CD4-positive, alpha-beta T cell treated with Interleukin-2 at 100 ng/mL for 4 hours (primary cell): ENCODE measurements at places on chromosomes 12 and 14.

- no peak for DNase-seq
Measured at GRCh38 chr12:15151161-15152091, 69.8 kb downstream of the RERG start.

GRCh38 chr14:102849526-102850379 is 72.5 kb downstream of the TRAF3 start:
- no peak for DNase-seq

DNA sequence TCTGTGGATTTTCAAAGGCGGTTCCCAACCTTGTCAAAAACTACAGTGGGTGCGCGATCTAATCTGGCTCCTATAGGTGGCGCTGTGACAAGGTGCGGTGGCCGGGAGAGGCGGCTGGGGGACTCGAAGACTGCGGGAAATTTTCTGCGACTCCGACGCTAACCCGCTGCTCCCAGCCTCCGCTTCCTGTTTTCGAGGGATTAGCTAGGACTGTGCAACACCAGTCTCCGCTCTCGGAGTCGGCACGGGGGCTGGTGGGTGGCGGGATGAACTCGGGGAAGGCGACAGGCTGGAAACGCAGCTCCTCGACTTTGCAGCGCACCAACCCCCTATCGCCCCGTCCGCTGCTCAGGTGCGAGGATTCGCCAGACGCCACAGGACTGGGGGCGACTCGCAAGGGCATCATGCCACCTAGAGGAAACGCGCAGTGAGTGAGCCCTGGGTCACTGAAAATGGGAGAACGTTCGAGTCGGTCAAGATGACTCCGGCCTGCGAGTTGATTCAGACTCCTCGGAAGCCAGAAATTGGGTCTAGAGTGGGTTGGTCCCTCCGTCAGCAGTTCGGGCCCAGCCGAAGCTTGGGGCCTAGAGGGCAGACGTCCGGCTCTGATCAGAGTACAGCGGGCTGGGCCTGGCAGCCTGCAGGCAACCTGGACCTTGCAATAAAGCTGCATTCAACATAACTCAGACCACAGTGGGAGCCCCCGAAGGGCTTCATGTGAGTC is 5.5 kb upstream of the PAX9 start:
- DNase-seq, result no peak

DNA sequence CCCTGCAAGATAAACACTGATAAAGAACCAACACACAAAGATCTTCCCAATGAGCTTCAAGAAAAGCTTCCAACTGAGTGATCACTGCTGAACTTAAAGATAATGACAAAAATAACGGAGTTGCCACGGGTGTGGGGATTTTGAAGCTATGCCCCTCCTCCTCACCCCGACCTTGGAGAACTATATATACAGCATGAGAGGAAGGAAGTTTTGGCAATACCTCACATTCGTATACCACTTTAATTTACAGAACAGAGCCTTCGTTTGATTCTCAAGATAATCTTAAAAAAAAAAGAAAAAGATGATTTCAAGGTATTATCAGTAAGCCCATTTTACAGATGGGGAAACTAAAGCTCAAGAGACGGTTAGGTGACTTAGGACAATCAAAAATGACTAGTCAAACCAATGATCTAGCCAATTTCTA is 715 bp downstream of the NEK9 start:
- peak; percentile 30 for DNase-seq

- DNase-seq, result no peak
Measured at GRCh38 chr14:67602076-67602475, 2.0 kb upstream of the PIGH start.

- DNase-seq, result no peak
Measured at GRCh38 chr14:86462193-86462753, 932.3 kb downstream of the FLRT2 start.

DNA sequence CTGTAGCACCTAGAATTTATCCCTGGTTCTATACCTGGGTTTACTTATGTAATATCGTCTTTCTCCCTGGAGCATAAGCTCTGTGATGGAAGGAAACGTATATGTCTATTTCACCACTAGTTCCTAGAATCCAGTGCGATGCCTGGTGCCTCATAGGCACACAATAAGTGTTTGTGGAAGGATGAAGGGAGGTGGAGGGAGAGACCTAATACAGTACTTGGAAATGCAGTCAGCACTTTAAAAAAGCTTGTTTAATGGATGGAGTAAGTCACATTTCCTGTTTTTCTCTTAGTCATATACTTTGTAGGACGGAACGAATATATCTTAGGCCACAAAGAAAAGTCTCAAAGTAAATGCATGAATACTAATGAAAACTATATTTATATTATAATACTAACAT is 186.5 kb upstream of the HMGA2 start:
- no peak for DNase-seq

GRCh38 chr14:104133496-104133895 is 4.9 kb upstream of the KIF26A start:
- DNase-seq, result no peak

GRCh38 chr14:59041308-59041707 is 147.2 kb upstream of the DAAM1 start:
- no peak for DNase-seq

DNA sequence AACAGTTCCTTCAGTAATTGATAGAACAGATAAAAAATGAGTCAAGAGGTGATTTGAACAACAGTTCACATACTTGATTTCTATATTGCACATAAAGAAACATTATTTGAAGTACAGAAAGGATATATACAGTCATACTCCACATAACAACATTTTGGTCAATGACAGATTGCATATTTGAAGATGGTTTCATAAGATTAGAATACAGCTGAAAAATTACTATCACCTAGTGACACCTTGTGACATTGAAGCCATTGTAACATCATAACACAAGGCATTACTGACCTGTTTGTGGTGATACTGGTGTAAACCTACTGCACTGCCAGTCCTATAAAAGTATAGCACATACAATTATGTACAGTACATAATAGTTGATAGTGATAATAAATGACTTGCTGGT is 43.1 kb upstream of the ABCC9 start:
- no peak for DNase-seq

DNA sequence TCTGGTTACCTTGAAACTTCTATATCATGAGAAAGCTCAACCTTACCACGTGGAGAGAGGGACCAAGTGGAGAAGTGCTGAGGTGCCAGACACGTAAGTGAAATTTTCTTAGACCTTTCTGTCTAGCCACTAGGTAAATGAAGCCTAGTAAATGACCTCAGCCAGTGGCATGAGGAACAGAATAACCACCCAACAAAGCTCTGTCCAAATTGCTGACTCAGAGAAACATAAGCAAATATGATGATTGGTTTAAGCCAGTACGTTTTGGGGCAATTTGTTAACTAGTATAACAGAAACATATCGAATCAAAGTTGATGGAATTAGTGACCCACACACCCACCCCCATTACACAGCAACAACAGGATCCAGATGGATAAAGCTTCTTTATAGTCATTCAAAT is 75.2 kb upstream of the MAX start:
- no peak for DNase-seq

GRCh38 chr12:53737093-53737808 is 10.0 kb upstream of the CALCOCO1 start:
- no peak for DNase-seq

GRCh38 chr12:20486233-20486632 is 117.9 kb downstream of the PDE3A start:
- DNase-seq, result no peak

DNA sequence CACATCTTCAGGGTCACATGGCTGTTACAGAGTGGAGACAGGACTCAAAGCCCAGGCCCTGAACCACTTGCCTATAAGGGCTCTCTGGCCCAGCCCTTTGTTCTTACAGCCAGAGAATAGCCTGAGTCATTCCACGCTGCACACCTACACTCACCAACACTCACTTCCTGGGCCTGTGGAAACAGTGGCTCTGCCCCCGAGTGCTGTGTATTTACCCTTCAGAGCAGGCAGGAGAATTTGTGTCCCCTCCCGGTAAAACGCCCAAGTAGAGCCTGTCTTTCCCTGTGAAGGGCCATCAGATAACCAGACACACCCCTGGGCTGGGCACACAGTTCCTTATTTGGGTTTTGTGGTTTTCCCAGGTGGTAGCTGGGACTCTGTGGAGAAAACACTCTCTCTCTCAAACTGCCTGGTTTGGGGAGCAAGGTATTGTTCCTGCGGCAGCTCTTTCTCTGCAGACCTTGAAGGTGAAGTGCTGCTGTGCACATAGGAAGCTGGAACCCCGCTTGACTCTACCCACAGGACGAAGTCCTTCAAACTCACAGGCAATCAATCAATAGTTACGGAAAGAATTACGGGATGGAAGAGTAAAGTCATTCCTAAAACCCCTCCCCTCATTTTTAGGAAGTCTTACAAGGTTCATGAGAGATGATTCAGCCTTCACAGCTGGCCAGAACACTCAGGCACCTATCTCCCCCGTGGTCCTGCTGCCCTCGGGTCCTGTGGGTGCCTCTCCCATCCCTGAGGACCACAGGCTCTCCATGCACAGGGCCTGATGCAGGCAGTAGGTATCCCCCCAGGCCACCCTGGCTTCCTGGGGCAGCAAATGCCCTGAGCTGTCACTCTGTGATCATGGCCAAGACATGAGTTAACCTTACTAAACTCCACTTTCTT is 20.3 kb downstream of the FIGNL2 start:
- DNase-seq, result peak; percentile 9

GRCh38 chr14:86912709-86913108 is 1080.3 kb downstream of the GALC start:
- no peak for DNase-seq

GRCh38 chr12:82504409-82504808 is 146.1 kb downstream of the METTL25 start:
- DNase-seq, result no peak

DNA sequence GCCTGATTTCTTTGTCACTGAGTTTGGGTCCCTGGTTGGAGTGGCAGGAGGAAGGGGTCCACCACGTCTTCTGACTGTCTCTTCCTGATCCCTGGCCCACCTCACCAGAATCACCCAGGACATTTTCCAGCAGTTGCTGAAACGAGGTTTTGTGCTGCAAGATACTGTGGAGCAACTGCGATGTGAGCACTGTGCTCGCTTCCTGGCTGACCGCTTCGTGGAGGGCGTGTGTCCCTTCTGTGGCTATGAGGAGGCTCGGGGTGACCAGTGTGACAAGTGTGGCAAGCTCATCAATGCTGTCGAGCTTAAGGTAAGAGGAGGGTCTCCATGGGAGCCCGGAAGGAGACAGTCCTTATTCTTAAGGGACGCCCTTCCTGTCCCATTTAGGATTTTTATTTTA is 12.3 kb downstream of the MARS1 start:
- DNase-seq, result no peak

DNA sequence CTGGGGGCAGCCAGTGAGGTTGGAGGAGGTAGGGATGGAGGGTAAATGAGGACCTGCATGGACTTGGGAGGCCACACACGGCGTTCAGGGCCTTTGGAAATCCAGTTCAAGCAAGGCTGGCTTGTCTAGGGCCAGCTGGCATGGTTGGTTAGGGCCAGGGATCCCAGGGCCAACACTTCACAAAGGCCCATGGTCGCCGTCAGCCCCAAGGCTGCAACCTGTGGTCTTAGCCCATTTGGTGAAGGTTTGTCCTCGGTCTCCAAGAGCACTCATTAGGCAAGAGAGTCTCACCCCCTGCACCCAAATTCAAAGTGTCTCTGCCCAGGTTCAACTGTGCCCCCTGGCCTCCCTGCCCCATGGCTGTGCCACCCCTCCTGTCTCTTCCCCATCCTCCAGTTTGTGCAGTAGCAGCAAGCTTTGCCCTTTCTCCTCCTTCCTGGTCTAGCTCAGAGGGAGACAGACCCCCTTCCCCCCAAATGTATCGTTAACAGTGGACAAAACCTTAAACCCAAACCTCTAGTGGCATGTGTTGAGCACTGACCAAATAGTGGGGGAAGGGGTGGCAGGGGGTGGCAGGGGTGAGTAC is 94.1 kb downstream of the NINJ2 start:
- no peak for DNase-seq

DNA sequence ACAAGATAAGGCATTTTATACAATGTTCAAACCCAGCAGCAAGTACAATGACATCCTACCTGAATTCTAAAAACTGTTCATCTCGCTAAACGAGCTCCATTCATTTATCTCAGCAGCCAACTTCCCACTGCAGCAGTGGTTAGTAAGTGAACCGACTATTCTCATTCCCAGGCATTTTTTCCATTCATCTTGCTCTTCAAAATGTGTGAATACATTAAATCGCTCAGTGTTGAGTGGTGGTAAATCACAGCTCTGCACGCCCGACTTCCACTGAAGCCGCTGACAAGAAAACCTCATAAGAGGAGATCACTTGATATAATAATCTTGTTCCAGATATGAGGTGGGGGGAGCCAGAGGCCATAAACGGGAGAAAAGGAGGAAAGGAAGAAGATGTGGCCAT is 746.2 kb upstream of the USP15 start:
- no peak for DNase-seq

DNA sequence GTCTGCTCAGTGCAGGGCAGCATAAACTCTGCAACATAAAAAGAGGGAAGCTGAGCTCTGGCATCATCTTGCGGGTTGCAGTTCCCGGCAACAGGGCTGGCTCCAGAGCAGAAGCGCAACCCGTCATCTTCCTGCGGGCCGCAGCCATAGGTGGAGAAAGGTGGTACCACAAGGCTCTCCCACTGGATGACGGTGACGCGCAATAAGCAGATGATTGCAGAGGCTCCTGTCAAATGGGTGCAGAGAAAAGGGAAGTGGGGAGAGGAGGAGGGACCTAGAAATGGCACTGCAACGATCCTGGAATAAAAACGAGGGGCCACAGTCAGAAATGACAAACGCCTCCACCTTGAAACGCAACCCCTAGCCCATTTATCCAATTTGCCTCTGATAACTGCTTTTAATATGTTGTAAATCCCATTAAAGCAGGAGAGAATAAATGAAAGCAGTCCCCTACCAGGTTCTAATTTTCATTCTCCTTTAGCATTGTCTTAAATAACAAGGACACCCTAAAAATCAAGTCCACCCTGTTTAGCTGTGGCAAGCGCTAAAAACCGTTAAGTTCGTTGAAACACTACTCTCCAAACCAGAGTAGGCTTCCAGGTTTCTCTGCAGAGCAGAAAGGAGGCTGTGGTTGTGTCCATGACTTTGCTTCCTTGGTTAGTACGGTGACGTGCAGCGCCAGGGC is 30.9 kb upstream of the TUBA1C start:
- DNase-seq, result peak; percentile 18

DNA sequence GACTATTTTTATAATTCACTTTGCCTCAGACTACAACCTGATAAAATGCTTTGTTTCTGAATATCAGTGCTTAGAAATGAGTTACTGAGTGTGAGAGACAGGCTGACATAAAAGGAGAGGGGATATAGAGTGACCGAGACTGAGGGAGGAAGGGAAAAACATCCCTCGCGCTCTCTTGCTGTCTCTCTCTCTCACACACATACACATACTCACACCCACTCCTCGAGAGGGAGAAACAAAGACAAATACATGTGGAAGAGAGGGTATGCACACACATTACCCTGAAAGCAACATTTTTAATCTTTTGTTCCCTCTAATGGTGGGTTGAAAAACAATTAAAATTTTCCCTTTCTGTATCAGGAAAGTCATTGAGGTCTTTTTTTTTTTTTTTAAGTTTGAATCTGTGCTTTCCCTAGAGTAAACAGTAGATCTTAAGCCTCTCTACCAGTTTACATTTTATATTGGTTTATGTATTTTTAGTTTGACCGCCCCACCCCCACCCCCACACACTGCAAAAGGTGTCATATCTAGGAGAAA is 45.3 kb downstream of the FRS2 start:
- no peak for DNase-seq

- no peak for DNase-seq
Measured at GRCh38 chr12:38669530-38669929, 235.9 kb downstream of the CPNE8 start.

- DNase-seq, result no peak
Measured at GRCh38 chr14:76088326-76088725, 63.4 kb upstream of the GPATCH2L start.
